ENCODE measurements at places on chromosomes 13 and 19.
A peak's percentile ranks its signal among the peaks of the same experiment; 100 is the strongest.

GRCh38 chr19:35249848-35250711, 1.3 kb downstream of the LSR start:
- no peak for DNase-seq

GRCh38 chr13:93511011-93511410, 284.4 kb downstream of the GPC6 start:
- DNase-seq: no peak

DNA sequence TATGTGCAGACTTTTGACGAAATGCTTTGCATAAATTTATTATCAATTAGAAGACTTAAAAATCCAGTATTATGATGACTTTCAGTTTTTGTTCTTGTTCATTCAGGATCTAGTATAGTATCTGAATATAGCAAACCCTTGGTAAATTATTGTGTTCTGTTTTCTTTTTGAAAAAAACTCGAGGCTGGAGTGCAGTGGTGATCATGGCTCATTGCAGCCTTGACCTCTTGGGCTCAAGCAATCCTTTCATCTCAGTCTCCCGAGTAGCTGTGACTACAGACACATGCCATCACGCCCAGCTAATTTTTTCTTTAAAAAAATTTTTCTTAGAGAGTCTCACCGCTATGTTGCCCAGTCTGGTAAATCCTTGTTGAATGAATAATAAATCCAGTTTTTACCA, 4.6 kb downstream of the FARP1 start:
- DNase-seq: no peak

GRCh38 chr13:93345770-93346169, 119.2 kb downstream of the GPC6 start:
- no peak for DNase-seq

DNA sequence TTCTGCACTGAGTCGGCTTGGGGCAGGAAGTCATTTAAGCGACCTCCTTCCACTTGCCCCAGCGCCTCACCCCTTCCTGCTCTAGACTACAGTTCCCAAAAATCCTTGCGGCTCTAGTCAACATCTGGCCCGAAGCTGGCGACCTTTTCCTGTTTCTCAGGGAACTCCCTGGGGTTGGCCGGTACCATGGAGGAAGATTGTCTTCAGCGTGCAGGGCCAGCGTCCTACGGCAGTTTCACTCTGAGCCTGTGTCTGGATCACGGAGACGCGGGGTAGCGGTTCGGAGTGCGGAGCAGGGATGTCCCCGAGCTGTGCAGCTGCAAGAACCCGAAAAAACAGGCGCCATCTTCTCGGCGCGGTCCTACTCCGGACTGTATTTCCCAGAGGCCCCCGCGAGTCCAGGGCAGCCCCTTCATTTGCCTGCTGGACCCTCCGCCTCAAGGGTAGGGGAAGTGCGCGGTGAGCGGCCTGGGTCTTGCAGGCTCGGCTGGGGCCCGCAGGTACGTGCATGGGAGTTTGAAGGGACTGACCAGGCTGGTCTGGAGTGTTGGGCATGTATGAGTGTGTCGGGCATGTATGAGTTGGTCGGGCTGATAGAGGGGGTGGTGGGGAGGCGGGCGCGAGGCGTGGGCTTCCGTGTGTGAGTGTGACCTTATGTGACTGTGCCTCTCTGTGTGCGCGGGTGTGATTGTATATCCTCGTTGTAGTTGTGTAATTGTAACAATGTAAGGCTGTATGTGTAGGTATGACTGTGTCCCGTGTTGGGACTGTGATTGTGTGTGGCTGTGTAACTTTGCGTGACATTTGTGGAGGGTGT, at the start of gene ZNF383:
ZNF383 (plus strand) TSS at position 440 of the 817 bp plus-strand sequence. CDS start 12,240 bp downstream, outside the sequence.
- DNase-seq: peak; percentile 95

DNA sequence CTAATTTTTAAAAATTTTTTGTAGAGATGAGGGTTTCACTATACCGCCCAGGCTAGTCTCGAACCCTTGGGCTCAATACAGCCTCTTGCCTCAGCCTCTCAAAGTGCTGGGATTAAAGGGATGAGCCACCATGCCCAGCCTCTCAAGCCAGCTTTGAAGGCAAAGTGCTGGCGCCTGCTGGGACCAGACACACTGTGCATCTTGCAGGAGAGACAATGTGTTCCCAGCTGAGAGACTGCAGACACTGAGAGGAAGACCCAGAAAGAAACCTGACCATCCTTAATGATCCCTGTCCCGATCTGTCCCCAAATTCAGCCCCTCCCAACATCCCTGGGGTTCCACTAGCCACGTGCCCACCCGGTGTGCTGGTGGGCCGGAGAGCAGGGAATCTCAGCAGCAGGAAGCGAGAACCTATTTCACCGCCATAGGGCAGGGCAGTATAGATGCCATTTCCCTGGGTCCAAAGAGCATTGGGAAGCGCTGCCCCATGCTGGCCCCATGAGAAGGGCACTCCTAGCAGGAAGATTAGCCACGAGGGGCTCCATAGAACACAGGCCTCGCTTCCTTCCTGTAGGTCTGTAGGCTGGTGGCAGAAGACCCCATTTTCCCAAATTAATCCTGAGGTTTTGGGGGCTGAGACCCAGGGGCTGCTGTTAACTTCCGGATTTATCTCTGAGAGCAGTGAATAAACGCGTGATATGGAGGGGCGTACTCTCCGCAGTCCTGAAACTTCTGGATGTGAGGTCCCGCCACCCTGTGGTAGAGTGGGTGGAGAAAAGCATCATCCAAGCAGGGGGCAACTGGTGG, 968 bp downstream of the RAVER1 start:
- DNase-seq: no peak

- no peak for DNase-seq
These were observed 27.6 kb upstream of the SLC35E1 start for GRCh38 chr19:16599655-16600346.

DNA sequence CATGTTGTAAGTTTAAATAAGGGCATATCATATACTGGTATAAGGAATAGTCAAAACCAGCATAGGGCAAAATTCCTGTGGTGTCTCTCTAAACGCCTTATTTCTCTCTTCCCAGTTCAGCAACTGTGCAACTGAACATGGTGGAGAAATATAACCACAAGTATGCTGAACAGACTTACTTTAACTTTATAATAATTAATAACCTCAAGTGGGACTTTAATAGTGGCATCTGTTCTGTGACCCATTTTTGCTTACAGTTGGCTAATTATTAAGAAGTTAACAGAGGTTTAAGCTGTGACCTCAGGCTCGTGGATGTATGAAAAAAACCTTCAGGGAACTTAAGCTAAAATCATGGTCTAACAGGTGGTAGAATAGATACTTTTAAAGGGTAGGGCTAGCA, 54.3 kb downstream of the MICU2 start:
- no peak for DNase-seq

GRCh38 chr19:38736036-38736412, 8.2 kb downstream of the CAPN12 start:
- no peak for DNase-seq

GRCh38 chr19:14941189-14941588, at the start of gene OR7C2:
Gene OR7C2 (plus strand): TSS chr19:14941489. CDS start chr19:14941489, 0 bp downstream.
- DNase-seq: no peak

- no peak for DNase-seq
These were observed 11.0 kb downstream of the CYTH2 start for GRCh38 chr19:48480183-48480557.

DNA sequence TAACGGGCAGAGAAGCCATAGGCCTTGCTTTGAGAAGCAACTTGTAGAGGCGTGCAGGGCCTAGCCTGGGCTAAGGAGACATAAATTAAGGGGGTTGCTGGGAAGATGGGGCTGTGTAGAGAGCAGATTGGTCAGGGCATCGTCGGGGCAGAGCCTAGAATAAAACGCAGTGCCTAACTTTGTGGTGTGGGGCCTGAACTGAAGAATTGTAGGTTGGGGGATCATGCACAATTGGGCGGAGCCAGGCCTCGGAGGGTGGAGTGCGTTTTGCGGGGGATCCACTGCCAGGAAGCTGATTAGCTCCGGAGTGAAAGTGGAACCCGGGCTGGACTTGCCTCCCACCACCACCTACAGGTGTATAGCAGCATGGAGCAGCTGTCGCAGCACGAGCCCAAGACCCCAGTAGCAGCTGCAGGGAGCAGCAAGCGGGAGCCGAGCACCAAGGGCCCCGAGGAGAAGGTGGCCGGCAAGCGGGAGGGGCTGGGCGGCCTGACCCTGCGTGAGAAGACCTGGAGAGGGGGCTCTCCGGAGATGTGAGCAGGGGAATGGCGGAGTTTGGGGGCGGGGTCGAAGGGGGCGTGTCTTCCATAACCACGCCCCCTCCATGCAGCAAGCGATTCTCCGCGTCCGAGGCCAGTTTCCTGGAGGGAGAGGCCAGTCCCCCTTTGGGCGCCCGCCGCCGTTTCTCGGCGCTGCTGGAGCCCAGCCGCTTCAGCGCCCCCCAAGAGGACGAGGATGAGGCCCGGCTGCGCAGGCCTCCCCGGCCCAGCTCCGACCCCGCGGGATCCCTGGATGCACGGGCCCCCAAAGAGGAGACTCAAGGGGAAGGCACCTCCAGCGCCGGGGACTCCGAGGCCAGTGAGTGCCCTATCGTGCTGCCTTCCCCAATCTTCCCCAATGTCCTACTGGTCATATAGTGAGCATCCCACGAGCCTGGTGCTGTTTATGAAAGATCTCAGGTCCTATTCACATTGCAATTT, 13.8 kb downstream of the DNASE2 start:
- DNase-seq: no peak

GRCh38 chr13:91470681-91471080, 72.3 kb downstream of the GPC5 start:
- no peak for DNase-seq

GRCh38 chr13:86660090-86660489, 860.9 kb upstream of the SLITRK6 start:
- no peak for DNase-seq

GRCh38 chr19:6738787-6739389, 592 bp upstream of the TRIP10 start:
- peak; percentile 92 for DNase-seq

- no peak for DNase-seq
These were observed 14.7 kb downstream of the HCN2 start for GRCh38 chr19:604355-604754.

DNA sequence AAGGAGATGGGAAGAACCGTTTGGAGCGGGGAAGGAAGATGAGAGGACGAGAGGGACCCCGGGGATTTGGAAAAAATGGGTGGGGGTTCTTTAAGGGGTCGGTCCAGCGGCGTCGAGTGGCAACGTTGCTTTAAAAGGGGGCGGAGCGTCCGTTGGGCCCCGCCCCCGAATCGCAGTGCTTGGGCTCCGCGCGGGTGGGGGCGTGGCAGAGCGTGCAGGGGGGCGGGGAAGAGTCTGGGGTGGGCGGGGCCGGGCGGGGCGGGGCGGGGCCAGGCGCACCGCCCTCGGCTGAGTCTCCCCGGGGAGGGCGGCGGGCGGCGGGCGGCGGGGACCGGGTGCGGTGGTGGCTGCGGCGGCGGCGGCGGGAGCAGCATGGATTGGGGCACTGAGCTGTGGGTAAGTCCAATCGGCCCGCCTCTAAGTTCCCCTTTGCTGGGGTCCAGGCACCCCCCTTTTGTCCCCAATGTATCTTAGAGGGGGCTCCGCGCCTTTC, at the start of gene TRIP10:
TRIP10 (plus strand) TSS at position 291 of the 493 bp plus-strand sequence; CDS start at position 373, 82 bp downstream.
- peak; percentile 71 for DNase-seq

GRCh38 chr13:20128459-20128931, 32.4 kb downstream of the GJA3 start:
- DNase-seq: no peak

DNA sequence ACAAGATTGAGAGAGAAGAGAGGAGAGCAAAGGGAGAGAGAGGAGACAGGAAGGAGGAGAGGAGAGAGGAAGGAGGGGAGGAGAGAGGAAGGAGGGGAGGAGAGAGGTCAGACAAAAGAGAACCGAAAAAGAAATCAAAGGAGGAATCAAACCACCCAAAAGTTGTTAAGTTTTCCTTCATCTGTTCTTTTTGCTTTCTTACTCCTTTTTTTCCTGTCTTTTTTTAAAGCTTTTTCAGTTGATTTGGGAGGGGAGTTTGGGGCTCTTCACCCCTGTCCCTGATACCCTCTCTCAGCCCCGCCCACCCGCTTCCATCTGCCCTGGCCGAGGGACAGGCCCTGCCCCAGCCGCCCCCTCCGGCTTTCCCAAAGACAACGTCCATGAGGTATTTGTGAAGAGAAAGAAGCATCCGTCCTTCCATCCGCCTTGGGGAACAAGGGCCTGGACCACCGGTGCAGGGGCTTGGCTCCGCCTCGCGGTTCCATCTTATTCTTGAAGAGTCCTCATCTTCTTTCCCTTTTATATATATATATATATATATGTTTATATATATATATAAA, 13.3 kb downstream of the ZNF574 start:
- no peak for DNase-seq

- DNase-seq: no peak
These were observed 9.1 kb downstream of the MBNL2 start for GRCh38 chr13:97231118-97231828.

GRCh38 chr19:16012552-16012951, 63.7 kb upstream of the TPM4 start:
- DNase-seq: no peak

GRCh38 chr13:107866032-107866940, 349.1 kb downstream of the LIG4 start:
- peak; percentile 36 for DNase-seq

GRCh38 chr19:17688853-17689595, 870 bp upstream of the UNC13A start:
- no peak for DNase-seq

DNA sequence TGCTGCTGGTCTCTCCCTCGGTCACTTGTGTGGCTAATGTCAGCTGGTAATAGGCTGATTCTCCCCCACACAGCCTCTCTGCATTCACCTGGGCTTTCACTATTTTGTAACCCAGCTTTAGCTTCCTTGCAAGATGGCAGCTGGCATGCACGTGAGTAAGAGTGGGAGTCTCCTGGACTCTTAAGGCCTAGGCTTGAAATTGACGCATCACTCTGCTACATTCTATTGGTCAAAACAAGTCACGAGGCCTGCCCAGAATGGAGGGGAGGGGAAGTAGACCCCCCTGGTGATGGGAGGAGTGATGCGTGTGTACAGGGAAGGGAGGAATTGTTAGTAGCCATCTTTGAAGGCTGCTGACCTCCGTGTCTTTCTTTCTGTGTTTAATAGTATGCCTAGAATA, 24.9 kb upstream of the PNMA8B start:
- DNase-seq: no peak

DNA sequence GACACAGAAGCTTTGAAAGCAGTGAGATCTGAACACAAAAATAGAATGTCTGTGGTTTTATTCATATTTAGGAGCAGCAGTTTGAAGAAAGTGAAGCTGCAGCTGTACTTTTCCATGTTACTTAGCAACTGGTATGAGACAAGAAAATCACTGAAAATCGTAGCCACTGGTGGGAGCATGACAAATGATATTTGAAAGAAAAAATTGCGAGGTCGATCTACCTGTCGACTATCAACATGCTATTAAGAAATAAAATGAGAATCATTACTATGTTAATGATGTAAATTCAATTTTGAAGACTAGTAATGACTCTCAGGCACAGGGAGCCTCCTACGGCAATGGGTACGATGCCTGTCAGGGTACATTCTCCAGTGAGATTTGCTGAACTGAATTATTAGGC, 436.4 kb downstream of the SLITRK5 start:
- no peak for DNase-seq

- DNase-seq: no peak
These were observed 2.1 kb upstream of the ERFL start for GRCh38 chr19:41930322-41930722.

GRCh38 chr13:76886005-76886291, 257 bp downstream of the KCTD12 start:
- DNase-seq: no peak
